ENCODE measurements at places on chromosomes 3 and 15.

DNA sequence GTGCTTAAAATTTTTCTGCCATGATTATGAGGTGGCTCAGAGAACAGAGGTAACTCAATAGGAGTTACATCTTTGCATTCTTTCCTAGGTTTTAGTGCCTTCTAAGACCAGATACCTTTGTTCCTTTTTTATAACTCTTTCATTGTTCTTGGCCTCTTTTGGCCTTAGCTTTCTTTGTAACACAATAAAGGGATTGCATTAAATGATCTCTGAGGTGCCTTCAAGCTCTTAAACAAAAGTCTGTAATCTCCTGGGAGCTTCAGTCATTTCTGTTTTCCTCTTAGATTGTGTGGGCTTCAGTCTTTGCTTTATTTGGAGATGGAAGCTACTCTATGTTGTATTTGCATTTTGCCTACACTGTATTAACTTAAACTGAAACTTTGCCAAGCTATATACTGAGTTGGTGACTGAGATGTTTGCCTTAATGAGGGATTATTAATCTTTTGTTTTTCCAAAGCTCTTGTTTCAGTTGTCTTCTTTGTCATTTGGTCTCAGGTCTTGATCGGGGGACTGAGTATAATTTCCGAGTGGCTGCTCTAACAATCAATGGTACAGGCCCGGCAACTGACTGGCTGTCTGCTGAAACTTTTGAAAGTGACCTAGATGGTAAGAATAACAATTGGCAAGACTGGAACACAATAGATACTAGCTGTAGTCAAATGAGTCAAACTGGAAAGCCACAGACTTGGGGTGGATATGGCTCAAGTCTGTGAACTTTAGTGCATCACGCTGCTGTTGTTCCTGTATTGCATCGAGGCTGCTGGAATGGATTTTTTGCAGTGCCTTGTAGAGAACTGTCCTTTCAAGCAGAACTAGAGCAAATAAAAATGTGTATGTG, 110.3 kb downstream of the HCN4 start:
- no peak for DNase-seq

- no peak for DNase-seq
These were observed 124.3 kb upstream of the SPRED1 start for GRCh38 chr15:38128341-38128781.

DNA sequence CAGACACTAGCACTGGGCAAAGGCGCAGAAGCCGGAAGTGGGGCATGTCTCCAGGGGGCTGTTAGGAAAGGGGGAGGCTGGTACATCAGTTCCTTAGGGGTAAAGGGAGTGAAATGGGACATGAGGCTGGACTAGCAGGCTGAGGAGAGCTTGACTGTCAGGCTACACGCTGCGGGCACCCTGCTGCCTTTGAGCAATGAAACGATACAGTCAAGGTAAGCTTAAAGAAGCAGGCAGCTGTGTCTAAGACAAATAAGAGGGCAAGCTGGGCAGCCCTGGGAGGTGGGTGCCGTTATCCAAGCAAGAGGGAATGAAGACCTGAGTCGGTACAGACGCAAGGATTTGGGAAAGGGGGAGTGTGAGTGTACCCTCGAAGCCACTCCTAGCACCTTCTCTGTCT, 51.0 kb upstream of the DCLK3 start:
- DNase-seq, result no peak

GRCh38 chr3:109943181-109943580, 605.8 kb upstream of the DPPA4 start:
- no peak for DNase-seq

DNA sequence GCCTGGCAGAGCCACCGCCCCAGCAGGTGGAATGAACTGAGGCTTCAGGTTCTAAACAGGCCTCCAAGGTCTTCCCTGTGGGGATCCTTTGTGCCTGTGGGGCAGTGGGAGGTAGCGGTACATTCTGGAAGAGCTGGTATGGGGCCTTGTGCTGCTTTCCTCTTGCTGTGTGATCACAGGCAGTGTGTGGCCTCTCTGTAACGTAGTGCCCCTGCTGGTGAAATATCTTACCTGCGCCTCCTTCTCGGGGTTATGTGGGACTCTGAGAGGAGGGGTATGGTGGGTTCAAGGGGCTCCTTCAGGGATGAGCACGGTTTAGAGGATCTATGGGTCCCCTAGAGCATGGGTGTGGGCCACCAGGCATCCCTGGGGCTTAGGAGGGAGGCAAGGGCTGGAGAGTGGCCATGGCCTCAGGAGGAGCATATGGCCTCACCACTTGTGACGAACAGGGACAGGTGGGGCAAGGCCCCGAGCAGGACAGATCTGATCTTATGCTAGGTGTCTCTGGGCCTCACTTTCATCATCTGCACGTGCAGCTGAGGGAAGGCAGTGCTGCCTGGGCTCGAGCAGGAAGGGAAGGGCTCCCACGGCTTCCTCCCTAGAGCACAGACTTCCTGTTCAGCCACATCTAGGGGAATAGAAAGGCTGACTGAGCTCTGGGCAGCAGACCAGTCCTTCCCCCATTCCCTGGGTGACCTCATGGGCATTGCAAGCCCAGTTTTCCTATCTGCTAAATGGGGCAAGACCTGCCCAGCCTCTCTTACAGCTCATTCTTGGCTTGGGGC, 1.9 kb upstream of the ALS2CL start:
- DNase-seq, result no peak

GRCh38 chr15:50149090-50149489, 30.1 kb upstream of the ATP8B4 start:
- no peak for DNase-seq

GRCh38 chr3:197023241-197023997, 6.2 kb downstream of the MELTF start:
- DNase-seq, result no peak

DNA sequence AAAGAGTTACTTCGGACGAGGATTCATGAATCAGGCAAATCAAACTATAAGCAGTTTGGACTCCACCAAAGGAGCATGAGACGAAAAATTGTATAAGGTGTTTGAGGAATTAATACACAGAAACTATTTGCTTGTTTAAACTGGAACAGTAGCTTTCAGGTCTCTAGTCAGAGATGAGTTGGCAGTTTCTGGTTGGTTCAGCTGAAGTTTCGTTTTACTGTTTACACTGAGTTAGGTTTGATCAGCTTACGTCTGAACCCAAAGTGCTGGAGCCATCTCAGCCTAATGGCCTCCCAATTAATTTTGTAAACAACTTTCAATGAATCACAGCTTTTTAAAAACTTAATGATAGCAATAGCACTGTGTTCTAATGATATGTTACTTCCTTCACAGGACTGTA, 703.7 kb downstream of the NLGN1 start:
- no peak for DNase-seq

Measured in stimulated activated CD8-positive, alpha-beta memory T cell treated with anti-CD3 and anti-CD28 coated beads, Interleukin-4, amount 100 ng/mL, for 24 hours (primary cell).